ENCODE measurements at places on chromosomes 13 and 19. TPM values are rescaled to one million over a fixed set of nuclear protein-coding genes. Genes with fewer than 3 reads are reported as not detected.

GRCh38 chr19:49368711-49369358 is 5.2 kb downstream of the DKKL1 start:
- DNase-seq = no peak

The NANOS3 gene
- polyA plus RNA-seq = 14.6 TPM

The TMEM86B gene
- 7.0 TPM for polyA plus RNA-seq

The CASP14 gene
- not detected for polyA plus RNA-seq

The ATP8B3 gene
- polyA plus RNA-seq = 0.19 TPM

Data from brain (organoid and tissue), 16 donors.